ENCODE measurements at places on chromosomes 6 and 20. TPM values are rescaled to one million over a fixed set of nuclear protein-coding genes. Genes with fewer than 3 reads are reported as not detected.

The MDN1 gene
- 102 TPM for total RNA-seq

DNA sequence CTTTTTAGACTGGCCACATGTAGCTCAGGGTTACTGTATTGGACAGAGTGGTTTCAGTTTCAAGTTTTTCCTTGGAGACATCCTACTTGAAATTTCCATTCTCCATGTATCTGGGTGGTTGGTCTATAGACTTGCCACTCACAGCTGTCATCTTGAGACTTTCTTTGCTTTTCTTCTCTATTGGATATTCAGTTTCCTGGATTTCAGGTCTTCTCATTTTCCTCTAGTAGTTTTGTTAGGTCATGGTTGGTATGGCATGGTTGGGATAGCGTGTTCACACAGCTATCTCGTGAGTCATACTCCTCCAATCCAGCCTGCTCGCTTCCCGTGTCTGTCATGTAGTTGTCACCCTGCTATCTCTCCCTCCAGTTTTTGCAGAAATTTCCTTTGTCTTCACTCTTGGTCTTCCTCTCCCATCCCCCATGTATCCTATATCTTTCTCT, 48.3 kb downstream of the PTPN1 start:
- DNase-seq: no peak
- peak overlapping the region; percentile 2 for H3K27ac ChIP-seq
- H3K4me1 ChIP-seq: peaks cover 56% of the 10 kb centered on the region
- no peak overlapping the region for H3K4me3 ChIP-seq

GRCh38 chr20:56540415-56540814, 7.4 kb downstream of the FAM209B start:
- no peaks in the 10 kb centered on the region for H3K27me3 ChIP-seq
- peak; percentile 20 for DNase-seq
- peaks cover 8% of the 10 kb centered on the region for H3K4me1 ChIP-seq
- no peak overlapping the region for H3K4me3 ChIP-seq
- no peaks in the 10 kb centered on the region for H3K36me3 ChIP-seq
- no peak overlapping the region for H3K27ac ChIP-seq

GRCh38 chr6:163941624-163941976, 527.1 kb downstream of the QKI start:
- H3K27me3 ChIP-seq: peaks cover 32% of the 10 kb centered on the region
- no peak overlapping the region for H3K4me3 ChIP-seq
- no peak overlapping the region for H3K27ac ChIP-seq
- peaks cover 5% of the 10 kb centered on the region for H3K4me1 ChIP-seq

The BLTP3A gene
- total RNA-seq: 17.1 TPM

The RIPOR3 gene
- total RNA-seq: not detected

- no peak overlapping the region for H3K27ac ChIP-seq
- H3K4me3 ChIP-seq: no peak overlapping the region
- no peak for DNase-seq
Measured at GRCh38 chr6:27168108-27168507, 79.4 kb upstream of the PRSS16 start.

The MDFI gene
- total RNA-seq: not detected

The CRISP3 gene
- not detected for total RNA-seq

The SOX12 gene
- 1.5 TPM for total RNA-seq

DNA sequence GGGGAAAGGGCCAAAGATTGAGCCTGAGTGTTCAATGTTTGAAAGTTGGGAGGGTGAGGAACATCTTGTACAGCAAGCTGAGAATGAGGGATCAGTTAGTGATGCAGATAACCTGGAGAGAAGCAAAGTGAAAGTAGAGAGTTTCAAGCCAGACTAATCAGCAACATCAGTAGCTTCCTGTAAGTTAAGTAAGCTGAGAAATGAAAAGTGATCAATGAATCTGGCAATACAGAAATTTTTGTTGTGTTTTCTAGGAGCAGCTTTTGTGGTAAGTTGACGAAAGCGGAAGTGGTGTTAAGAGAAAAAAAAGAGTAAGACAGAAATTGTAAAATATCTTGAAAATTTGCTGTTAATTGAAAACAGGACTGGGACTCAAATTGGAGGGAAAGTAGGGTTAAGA, 855.5 kb upstream of the MAP3K7 start:
- peaks cover 13% of the 10 kb centered on the region for H3K4me1 ChIP-seq
- peak overlapping the region; percentile 13 for H3K4me3 ChIP-seq
- H3K36me3 ChIP-seq: no peaks in the 10 kb centered on the region

DNA sequence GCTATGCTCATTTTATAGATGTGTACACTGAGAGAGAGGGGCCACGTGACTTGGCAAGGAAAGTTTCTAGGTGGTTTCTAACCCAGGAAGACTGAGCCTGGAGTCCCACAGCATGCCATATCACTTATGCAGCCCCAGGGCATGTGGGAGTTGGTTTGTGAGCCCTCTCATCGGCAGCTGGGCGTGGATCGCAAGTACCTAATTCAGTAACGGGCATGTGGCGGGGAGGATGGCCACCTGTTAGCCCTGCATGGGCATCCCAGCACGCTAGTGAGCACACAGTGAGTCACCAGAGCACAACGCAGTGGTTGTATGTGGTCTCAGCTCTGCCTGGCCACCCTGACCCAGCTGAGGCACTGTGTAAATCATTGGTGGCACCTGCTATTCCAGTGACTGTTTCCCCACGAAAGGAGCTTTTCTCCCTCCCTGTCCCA, 88.3 kb downstream of the NINL start:
- no peaks in the 10 kb centered on the region for H3K4me1 ChIP-seq
- no peaks in the 10 kb centered on the region for H3K36me3 ChIP-seq
- H3K4me3 ChIP-seq: no peak overlapping the region
- no peaks in the 10 kb centered on the region for H3K27me3 ChIP-seq

- H3K4me1 ChIP-seq: peaks cover 19% of the 10 kb centered on the region
- H3K4me3 ChIP-seq: peak overlapping the region; percentile 95
- DNase-seq: peak; percentile 63
Measured at GRCh38 chr6:63573899-63574553, 1.7 kb downstream of the LOC128125822 start.

The TFAP2A gene
- 0.07 TPM for total RNA-seq

GRCh38 chr6:34232901-34233300, 3.8 kb upstream of the HMGA1 start:
- H3K27ac ChIP-seq: no peak overlapping the region
- no peaks in the 10 kb centered on the region for H3K36me3 ChIP-seq
- peaks cover 13% of the 10 kb centered on the region for H3K4me1 ChIP-seq
- DNase-seq: no peak
- no peaks in the 10 kb centered on the region for H3K27me3 ChIP-seq

The CLPSL2 gene
- total RNA-seq: not detected

The KCNS1 gene
- total RNA-seq: 0.33 TPM

GRCh38 chr20:47464380-47465101, 37.1 kb upstream of the NCOA3 start:
- H3K4me3 ChIP-seq: no peak overlapping the region
- no peaks in the 10 kb centered on the region for H3K27me3 ChIP-seq
- H3K36me3 ChIP-seq: no peaks in the 10 kb centered on the region
- DNase-seq: no peak
- H3K27ac ChIP-seq: no peak overlapping the region

- H3K4me3 ChIP-seq: no peak overlapping the region
- H3K36me3 ChIP-seq: no peaks in the 10 kb centered on the region
- H3K27me3 ChIP-seq: peaks cover 13% of the 10 kb centered on the region
- no peak overlapping the region for H3K27ac ChIP-seq
- no peaks in the 10 kb centered on the region for H3K4me1 ChIP-seq
- DNase-seq: no peak
Measured at GRCh38 chr6:164011321-164011720, 596.8 kb downstream of the QKI start.

- no peak overlapping the region for H3K4me3 ChIP-seq
- H3K4me1 ChIP-seq: peaks cover 30% of the 10 kb centered on the region
- H3K27ac ChIP-seq: no peak overlapping the region
- H3K27me3 ChIP-seq: no peaks in the 10 kb centered on the region
Measured at GRCh38 chr6:57097596-57097995, 7.6 kb downstream of the ZNF451 start.

- no peaks in the 10 kb centered on the region for H3K27me3 ChIP-seq
- H3K36me3 ChIP-seq: no peaks in the 10 kb centered on the region
- H3K4me1 ChIP-seq: no peaks in the 10 kb centered on the region
- DNase-seq: no peak
Measured at GRCh38 chr6:54655162-54655561, 191.4 kb upstream of the FAM83B start.

DNA sequence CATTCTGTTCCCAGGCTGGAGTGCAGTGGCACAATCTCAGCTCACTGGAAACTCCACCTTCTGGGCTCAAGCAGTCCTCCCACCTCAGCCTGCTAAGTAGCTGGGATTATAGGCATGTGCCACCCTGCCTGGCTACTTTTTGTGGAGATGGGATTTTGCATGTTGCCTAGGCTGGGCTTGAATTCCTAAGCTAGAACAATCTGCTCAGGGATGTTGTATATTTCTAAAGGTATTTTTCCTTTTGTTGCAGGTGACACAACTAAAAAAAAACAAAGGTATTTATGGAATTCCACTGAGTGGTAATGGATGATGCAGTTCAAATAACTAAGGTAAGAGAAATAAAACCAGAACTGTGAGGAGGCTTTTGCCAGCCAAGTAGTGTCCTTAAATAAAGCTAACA, 49.7 kb downstream of the PTPRA start:
- DNase-seq: no peak
- H3K27ac ChIP-seq: no peak overlapping the region

The LY6G6D gene
- not detected for total RNA-seq

GRCh38 chr6:32459781-32460424, 20.2 kb downstream of the HLA-DRA start:
- no peak overlapping the region for H3K4me3 ChIP-seq
- H3K4me1 ChIP-seq: peaks cover 13% of the 10 kb centered on the region
- H3K27ac ChIP-seq: no peak overlapping the region
- H3K27me3 ChIP-seq: peaks cover 66% of the 10 kb centered on the region
- no peak for DNase-seq

The NFATC2 gene
- total RNA-seq: 97.1 TPM

DNA sequence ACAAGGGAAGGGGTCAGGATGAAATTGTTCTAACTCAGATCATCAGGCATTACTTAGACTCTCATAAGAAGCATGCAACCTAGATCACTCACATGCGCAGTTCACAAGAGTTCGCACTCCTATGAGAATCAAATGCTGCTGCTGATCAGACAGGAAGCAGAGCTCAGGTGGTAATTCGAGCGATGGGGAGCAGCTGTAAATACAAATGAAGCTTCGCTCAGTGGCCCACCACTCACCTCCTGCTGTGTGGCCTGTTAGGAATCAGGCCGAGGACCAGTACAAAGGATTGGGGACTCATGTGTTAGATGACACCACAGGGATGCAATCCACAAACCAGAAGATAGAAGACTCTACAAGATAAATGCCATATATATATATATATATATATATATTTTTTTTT, 31.5 kb upstream of the TOP1 start:
- no peaks in the 10 kb centered on the region for H3K4me1 ChIP-seq
- no peaks in the 10 kb centered on the region for H3K36me3 ChIP-seq
- no peaks in the 10 kb centered on the region for H3K27me3 ChIP-seq
- no peak overlapping the region for H3K27ac ChIP-seq
- no peak overlapping the region for H3K4me3 ChIP-seq

DNA sequence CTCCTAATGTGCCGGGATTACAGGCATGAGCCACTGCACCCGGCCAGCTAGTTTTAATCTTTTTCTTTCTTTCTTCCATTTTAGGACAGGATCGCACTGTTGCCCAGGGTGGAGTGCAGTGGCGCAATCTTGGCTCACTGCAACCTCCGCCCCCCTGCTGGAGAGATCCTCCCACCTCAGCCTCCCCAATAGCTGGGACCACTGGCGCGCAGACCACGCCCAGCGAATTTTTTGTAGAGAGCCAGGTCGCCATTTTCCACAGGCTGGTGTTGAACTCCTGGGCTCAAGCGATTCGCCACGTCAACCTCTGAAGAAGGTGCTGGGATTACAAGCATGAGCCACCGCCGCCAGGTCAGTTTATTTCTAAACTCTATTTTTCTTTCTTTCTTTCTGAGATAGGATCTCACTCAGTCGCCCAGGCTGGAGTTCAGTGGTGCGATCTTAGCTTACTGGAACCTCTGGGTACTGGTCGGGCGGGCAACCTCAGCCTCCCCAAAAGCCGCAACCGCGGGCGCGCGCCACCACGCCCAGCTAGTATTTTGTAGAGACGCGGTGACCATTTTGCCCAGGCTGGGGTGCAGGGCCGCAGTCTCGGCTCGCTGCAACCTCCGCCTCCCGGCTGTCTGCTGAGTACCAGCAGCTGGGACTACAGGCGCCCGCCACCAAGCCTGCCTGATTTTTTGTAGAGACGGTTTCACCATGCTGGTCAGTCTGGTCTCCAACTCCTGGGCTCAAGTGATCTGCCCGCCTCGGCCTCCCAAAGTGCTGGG, 20.0 kb upstream of the LIN28B start:
- no peak overlapping the region for H3K27ac ChIP-seq
- H3K4me1 ChIP-seq: peaks cover 5% of the 10 kb centered on the region
- peaks cover 13% of the 10 kb centered on the region for H3K27me3 ChIP-seq
- DNase-seq: no peak
- H3K4me3 ChIP-seq: no peak overlapping the region
- H3K36me3 ChIP-seq: peaks cover 5% of the 10 kb centered on the region

The TINAG gene
- total RNA-seq: not detected

- H3K27me3 ChIP-seq: no peaks in the 10 kb centered on the region
Measured at GRCh38 chr6:69106511-69106910, 471.4 kb downstream of the ADGRB3 start.

The PRELID3B gene
- total RNA-seq: 89.0 TPM

- H3K27ac ChIP-seq: no peak overlapping the region
- H3K4me3 ChIP-seq: no peak overlapping the region
- H3K4me1 ChIP-seq: no peaks in the 10 kb centered on the region
- DNase-seq: no peak
- H3K36me3 ChIP-seq: no peaks in the 10 kb centered on the region
Measured at GRCh38 chr6:88059191-88059590, 11.6 kb downstream of the SPACA1 start.

The TUBE1 gene
- total RNA-seq: 26.4 TPM

The TRAPPC3L gene
- not detected for total RNA-seq

DNA sequence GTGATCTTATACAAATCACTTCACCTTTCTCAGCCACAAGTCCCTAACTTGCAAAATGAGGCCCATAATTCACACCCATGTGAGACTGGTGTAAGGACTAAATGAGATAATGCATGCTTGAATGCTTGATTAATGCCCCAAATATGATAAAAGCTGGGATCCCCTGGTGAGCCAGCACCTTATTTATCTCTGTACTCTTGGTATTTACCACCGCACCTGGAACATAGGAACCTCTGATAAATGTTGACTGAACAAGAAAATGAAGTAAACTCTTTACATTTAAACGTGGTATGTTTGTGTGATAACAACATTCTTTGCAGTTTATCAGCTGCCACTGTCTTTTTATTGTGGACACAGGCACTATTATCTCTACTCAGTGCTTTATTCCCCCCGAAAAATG, 2.5 kb upstream of the APOBEC2 start:
- H3K27me3 ChIP-seq: no peaks in the 10 kb centered on the region
- no peak overlapping the region for H3K4me3 ChIP-seq
- DNase-seq: no peak
- peaks cover 11% of the 10 kb centered on the region for H3K4me1 ChIP-seq

The GHRH gene
- total RNA-seq: not detected
